ENCODE measurements at places on chromosomes 1 and 21. TPM values are rescaled to one million over a fixed set of nuclear protein-coding genes. Genes with fewer than 3 reads are reported as not detected.

Gene PTTG1IP
- 165 TPM for total RNA-seq

Gene INKA2
- total RNA-seq = 6.1 TPM

Gene CGN
- total RNA-seq = 13.0 TPM

DNA sequence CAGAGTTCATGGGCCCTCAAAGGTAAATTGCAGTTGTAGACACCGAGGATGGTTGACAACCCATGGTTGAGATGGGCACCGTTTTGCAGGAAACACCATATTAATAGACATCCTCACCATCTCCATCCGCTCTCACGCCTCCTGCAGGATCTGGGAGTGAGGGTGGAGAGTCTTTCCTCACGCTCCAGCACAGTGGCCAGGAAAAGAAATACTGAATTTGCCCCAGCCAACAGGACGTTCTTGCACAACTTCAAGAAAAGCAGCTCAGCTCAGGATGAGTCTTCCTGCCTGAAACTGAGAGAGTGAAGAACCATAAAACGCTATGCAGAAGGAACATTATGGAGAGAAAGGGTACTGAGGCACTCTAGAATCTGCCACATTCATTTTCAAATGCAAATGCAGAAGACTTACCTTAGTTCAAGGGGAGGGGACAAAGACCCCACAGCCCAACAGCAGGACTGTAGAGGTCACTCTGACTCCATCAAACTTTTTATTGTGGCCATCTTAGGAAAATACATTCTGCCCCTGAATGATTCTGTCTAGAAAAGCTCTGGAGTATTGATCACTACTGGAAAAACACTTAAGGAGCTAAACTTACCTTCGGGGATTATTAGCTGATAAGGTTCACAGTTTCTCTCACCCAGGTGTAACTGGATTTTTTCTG lies 9.3 kb downstream of the SLAMF8 start:
- no peak for DNase-seq

DNA sequence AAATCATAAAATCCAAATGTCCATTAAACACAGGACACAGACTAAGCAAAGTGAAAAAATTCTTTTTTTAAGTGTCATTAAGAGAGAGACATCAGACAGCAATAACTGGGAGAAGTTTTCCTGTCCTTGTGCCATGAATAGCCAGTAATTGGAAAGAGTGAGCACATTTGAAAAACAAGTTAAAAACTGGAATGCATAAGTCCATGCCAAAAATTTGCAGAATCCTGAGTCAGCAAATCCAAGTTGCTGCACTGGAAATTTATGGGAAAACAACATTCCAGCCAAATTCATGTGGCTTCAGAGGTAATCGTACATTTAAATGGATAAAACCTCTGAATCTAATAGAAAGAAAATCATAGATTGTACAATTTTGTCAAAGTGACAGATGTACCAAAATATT lies 291.4 kb downstream of the LRRC40 start:
- DNase-seq = no peak

DNA sequence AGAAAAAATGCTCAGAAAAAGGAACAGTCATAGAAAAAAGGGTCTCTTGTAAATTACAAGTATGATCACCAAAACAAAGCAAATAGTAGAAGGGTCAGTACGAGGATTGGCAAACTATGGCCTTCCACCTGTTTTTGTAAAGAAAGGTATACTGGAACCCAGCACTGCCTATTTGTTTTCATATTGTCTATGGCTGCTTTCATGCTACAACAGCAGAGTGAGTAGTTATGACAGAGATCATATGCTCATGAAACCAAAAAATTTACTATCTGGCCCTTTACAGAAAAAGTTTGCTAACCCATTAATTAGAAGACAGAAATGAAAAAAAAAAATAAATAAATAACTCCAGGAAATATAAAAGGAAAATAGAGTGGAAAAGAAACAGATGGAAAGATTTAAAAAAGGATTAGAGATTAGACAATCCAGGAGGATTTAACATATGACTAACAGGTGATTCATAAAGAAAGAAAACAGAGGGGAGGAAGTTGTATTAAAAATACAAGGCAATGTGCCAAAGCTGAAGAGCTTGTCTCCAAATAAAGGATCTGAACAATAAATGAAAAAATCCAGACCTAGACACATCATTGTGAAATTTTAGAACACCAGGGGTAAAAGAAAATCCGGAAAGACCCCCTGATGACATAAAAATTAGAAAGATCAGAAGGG lies 108.5 kb upstream of the SERTAD4 start:
- DNase-seq = no peak

GRCh38 chr1:25796811-25797458 lies 3.1 kb upstream of the SELENON start:
- no peak for DNase-seq

DNA sequence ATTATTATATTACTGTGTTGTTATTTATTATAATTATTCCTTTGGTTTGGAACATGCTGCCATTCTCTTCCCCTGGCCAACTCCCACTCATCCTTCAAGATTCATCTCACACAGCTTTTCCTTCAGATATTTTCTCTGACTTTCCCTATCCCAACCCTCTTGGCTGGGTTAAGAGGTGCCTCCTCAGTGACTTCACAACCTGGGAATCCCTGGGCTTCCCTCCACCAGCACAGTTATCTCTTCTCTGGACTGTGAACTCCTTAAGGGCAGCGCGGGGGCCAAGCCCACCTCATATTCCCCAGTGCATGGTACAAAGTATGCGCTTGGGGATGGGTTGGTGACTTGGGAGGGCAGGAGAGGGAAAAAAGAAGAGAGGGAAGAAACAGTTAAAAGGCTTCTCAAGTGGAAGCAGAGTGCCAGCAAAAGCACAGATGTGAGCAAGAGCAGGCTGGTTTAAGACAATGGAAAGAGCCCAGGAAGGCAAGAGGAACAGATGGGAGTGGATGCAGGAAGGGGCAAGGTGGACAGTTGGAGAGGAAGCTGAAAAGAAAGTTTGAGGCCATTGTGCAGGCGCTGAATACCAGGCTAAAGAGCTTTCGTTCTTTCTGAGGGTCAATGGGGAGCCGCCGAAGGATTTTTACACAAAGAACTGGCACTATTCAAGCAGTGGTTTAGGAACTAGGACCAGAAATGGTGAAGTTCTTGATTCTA lies 132.3 kb downstream of the BEND5 start:
- no peak for DNase-seq

DNA sequence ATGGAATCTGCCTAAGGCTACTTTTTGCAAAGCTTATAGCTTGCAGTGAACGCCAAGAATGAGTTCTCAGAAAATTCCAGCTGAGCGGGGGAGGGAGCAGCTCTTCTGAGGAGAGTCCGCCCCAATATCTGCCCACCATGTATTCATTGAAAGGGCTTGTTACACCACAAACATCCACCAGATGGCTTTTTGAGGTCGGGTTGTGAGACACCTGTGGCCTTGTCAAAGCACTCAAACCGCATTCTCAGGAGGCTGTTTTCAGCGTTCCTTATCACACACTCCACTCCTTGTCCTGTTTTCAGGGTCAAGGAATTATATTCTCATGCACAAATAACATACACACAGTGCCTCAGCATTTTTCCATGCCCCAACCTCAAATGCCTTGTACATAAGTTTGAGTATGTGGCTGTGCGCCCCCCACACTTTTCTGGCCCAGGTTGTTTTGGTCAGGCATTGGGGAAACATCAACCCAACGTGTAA lies 3.9 kb upstream of the C4BPB start:
- DNase-seq = no peak

DNA sequence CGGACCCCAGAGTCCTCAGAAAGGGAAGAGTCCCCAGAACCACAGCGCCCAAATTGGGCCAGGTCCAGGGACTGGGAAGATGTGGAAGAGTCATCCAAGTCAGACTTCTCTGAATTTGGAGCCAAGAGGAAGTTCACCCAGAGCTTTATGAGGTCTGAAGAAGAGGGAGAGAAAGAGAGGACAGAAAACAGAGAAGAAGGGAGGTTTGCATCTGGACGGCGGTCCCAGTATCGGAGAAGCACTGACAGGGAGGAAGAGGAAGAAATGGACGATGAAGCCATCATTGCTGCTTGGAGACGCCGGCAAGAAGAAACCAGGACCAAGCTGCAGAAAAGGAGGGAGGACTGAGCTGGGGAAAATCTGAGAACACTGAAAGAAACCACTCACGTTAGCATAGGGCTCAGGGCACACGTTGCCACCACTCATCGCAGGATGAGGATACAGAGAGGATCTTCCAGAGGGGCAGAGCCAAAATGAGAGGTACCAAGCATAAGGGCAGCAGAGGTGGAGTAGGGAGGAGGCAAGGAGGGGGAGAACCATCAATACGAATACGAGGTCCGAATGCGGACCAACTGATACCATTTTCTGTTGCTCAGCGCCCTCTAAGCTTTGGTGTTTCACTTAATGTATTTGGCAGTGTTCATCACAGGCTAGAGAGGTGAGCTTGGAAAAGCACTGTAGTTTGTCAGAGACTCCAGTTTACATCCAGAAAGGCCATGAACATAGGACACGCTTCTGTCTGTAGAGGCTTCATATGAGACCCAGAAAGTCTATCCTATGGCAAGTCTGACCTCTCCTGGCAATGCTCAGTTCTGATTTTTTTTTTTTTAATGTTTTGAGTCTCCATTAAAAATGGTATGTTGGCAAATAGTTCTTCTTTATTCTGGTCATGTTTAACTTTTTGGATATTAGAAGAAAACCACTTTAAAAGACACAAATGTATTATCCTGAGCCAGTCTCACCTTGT lies 34.7 kb downstream of the STYXL2 start:
- DNase-seq = no peak

GRCh38 chr1:25699500-25700143 lies 83.0 kb downstream of the MAN1C1 start:
- DNase-seq = no peak

DNA sequence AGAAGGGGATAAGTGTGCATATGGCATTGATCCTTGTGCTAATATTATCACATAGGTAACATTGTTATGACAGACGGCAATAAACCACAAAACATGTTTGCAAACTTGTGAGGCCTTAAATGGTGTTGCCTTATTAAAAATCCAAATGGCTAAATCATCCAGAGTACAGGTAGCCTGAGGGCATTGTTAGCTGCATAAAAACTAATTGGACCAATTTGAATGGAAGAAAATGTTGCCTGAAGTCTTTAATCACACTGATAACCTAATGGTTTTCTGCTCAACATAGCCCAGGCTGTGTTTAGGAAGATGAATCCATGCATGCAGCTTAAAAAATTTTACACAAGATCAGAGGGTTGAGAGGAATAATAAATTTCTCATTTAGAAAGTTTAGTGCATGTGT lies 19.4 kb upstream of the LRRC53 start:
- DNase-seq = no peak

- no peak for DNase-seq
Measured at GRCh38 chr1:239386453-239387303, at the start of gene CHRM3. CHRM3 (plus strand) TSS chr1:239386568; CDS start chr1:239907452, 520,884 bp downstream.

DNA sequence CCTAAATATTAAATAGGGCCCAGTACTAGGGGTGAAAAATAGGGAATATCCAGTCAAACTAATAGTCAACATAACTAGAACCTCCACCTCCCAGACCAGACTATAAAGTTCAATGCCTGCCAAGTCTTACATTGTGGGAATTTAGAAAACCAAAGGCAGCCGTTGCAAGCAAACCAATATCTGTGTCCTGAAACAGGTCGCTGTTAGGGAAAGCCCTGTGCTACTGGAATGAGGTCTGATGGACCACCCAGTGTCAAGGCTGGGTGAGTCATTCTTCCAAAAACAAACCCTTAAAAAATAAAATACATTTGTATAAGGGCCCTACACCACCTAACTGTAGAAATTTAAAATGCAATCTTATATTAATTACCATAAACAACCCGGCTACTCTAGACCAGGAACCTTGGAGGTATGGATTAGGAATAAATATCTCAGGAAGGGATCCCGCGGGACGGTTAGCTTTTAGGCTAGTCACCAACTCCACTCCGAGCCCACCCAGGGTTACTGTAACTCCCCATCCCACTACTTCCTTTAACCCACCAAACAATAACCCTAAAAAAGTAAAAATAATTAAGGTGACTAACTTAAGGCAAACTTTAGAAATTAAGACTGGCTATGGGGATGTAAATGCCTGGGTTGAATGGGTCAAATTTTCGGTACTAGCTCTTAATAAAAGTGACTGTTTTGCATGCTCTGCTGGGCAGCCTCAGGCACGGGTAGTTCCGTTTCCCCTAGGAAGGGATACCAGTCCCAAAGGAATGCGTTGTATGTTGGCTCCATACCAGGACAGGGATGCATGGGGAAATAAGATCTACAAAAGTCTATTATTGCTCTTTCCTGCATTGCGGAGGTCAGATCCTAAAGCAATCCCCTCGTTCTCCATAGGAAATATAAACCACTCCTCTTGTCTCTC lies 65.4 kb upstream of the TLR5 start:
- no peak for DNase-seq

DNA sequence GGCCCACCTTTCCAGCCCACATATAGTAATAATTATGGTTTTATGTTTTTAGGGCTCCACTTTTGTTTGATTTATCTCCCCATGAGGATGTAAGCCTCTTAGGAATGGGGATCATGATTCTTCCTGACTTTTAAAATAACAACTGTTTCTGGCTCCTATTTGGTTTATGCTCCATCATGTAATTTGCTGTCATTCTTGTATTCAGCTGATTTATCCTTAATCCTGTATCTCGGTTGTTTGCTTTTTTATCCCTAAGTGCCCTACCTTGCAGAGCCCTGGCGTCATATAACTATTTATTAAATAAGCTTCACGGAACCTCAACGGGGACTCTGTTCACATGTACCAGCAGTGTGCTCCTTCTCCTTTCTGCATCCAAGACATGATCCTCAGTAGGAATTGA lies 70.7 kb downstream of the RYR2 start:
- no peak for DNase-seq

DNA sequence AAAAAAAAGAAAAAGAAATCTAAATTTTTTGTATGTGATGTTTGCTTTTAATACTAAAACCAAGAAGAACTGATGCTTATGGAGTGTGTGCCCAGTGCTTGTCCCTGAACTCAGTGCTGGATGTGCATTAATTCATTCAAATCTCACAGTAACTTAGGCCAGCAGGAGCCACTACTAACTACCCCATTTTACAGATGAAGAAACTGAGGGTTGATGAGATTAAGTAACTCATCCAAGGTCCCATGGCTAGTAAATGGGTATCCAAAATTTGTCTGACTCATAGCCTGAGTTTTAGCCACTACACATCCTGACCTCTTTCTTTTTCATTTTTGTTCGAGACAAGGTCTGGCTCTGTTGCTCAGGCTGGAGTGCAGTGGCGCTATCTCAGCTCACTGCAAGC lies 127.9 kb downstream of the CCDC185 start:
- no peak for DNase-seq
